ENCODE measurements at places on chromosomes 12 and 14.

- no peak for DNase-seq
Measured at GRCh38 chr14:68961781-68962584, 17.1 kb downstream of the ACTN1 start.

- DNase-seq: no peak
Measured at GRCh38 chr12:44859998-44860689, 16.0 kb downstream of the NELL2 start.

- DNase-seq: no peak
Measured at GRCh38 chr12:29032446-29032845, 116.6 kb upstream of the FAR2 start.

GRCh38 chr14:51562816-51563215 is 88.9 kb upstream of the FRMD6 start:
- no peak for DNase-seq

- DNase-seq: no peak
Measured at GRCh38 chr14:68952531-68953195, 26.4 kb downstream of the ACTN1 start.

DNA sequence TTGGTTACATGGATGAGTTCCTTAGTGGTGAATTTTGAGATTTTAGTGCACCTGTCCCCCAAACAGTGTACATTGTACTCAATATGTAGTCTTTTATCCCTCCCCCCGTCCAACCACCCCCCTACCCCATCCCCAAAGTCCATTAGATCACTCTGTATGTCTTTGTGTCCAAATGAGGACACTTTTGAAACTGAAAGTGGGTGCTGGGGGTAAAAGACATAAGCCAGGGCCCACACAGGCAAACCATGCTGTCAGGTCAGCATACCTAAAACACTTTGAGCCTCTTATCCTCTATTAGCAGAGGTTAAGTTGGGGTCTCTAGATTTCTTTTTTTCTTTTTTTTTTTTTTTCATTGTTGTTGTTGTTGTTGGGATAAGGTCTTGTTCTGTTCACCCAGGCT is 31.3 kb upstream of the KICS2 start:
- DNase-seq: no peak

GRCh38 chr14:89841851-89842250 is 112.7 kb downstream of the EFCAB11 start:
- DNase-seq: no peak

DNA sequence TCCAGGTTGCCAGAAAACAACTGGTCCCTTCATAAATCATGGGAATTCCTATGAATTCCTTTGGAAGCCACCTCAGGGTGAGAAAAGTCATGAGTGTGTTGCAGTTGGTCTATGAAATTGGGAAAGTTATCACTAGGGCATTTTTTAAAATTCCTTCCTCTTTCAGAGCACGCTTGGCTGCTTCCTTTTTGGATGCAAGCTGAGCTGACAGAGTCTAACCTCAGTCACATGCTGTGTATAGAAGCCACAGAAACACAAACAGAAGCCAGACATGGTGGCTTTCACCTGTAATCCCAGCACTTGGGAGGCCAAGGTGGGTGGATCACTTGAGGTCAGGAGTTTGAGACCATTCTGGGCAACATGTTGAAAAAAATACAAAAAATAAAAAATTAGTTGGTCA is 21.7 kb upstream of the HELB start:
- no peak for DNase-seq

GRCh38 chr12:94089891-94090290 is 58.5 kb upstream of the PLXNC1 start:
- no peak for DNase-seq

GRCh38 chr12:2555487-2556082 is 239.2 kb upstream of the FKBP4 start:
- DNase-seq: no peak

GRCh38 chr14:55071870-55072640 is 20.6 kb downstream of the MAPK1IP1L start:
- DNase-seq: no peak

GRCh38 chr12:106331599-106331998 is 25.9 kb upstream of the POLR3B start:
- no peak for DNase-seq

DNA sequence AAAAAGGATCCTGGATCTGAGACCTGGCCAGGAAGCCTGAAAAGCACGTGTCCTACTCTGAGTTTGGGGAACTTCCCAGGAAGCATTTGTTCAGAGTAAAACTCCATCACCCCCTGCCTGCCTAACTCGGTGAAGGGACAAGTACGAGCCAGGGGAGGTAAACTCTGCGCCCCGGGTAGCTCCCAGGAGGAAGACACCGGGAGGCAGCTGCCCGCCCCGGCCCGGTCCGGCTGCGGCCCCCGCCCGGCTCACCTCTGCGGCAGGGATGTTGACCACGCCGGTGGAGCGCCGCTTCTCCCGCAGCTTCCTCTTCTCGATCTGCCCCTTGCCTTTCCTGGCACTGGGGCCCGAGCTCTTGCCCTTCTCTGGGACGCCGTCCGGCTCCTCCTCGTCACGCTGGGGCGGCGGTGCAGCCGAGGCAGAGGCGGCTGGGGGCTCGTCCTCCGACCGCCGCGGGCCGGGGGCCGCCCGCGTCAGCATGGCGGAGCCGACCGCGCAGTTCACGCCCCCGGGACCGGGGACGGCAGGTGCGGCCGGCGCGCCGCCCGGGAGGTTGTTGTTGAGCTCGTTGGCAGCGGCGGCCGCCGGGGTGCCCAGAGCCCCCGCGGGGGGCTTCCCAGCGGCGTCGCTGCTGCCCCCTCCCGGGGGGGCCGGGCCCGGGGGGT is 1.2 kb downstream of the PAWR start:
- no peak for DNase-seq

- DNase-seq: no peak
Measured at GRCh38 chr12:129772501-129773493, 131.0 kb downstream of the TMEM132D start.

GRCh38 chr14:23392613-23393012 is 15.5 kb downstream of the MYH6 start:
- DNase-seq: no peak

DNA sequence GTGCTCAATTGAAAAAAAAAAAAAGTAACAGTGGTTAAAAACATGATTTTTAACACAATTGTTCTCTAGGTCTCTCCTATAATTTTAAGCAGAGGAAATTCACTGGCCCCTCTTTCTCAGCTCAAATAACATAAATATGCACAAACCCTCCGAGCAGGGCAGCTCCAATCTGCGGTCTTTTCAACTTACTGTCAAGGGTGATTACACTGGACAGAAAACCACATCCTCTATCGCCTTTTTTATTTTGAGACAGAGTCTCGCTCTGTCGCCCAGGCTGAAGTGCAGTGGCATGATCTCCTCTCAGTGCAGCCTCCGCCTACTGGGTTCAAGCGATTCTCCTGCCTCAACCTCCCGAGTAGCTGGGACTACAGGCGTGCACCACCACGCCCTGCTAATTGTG is 16.5 kb upstream of the GABARAPL1 start:
- DNase-seq: no peak

DNA sequence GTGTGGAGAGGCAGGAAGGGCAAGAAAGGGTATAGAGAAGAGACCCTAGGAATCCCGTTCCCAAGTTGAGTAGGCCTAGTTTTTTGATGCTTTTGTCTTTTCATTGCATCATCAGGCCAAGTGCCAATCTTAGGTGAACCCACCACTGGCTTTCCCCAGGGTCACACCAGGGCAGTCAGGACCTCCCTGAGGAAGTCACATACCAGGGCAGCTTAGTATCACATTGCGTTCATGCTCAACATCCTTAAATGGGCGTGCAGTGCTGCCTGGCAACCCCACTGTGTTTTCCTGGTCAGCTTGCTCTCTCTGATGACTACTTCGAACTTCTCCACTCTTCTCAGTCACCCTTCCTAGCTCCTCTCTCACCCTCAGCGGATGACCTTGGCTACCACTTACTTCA is 9.0 kb downstream of the ASIC1 start:
- DNase-seq: no peak

DNA sequence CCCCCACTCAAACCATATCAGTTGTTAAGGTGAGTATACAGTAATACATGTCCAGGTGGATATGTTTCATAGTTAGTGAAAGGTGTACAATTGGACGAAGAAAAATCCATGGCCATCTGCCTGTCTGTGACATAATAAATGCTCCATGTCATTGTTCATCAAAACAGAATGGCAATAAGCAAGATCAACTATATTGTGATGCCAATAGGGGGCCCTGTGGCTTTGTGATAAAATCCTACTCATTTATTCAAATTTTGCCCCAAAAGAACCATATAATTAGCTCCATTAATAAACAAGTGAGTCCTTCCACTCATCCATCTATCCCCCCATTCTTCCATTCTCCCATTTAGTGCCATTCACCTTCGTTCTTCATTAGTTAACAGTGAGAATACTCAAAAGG is 102.0 kb downstream of the MGST1 start:
- DNase-seq: no peak

- DNase-seq: no peak
Measured at GRCh38 chr14:34027990-34028495, 77.2 kb upstream of the EGLN3 start.

GRCh38 chr14:21070083-21070609 is at the start of gene ARHGEF40:
Gene ARHGEF40, plus strand, starts transcription at chr14:21070304. Its CDS starts 93 bp downstream, at chr14:21070397.
- no peak for DNase-seq

DNA sequence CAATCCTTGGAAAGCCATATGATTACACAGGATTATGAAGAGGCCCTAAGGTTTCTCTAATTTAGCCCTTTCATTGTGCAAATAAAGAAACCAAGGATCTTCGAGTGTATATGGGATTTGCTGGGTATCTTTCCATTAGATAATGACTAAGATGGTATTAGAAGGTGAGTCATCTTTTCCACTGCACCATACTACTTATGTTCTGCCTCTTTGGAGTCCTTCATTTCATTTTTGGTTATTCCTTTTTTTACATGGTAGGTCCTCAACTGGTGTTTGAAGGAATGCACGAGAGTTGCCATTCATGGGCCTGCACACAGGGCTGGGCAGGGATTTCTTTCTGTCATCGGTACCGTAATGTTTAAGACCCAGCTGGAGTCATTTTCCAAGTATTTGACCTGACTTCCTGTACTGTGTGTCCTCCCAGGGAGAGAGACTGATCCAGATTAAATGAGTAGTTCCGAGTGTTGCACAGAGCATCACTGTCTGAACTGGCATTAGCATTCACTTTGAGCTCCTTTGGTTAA is 85.7 kb downstream of the BORCS5 start:
- no peak for DNase-seq

DNA sequence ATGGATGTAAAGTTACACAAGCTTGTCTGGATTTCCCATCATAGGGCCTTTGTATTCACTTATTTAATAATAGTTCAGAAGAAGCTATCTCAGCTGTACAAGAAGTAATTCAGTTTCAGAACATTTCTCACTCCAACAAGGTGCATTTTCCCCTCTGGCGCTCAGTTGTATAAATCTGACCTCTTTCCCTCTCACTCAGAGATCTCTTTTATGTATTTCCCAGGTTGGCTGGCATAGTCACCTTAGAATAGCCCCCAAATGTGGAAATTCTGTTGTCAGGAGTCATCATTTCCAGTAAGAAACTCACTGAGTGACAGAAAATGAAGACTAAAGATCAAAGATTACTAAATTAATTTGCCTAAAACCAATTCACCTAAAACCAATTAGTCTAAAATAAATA is 11.2 kb downstream of the AJUBA start:
- DNase-seq: no peak

DNA sequence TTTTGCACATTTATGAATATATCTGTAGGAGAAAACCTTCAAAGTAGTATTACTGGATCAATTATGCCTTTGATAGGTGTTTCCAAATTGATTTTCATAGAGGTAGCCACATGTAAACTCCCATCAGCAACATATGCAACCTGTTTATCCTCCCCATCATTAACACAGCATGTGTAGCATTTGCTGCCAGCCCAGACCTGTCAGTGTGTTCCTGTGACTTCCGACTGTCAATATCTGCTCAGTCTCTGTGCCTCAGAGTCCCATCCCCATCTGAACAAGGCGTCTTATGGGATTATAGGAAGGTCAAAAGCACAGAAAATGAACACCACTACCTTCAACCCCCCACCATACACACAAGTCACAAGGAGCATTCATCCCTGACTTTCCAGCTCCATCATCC is 9.5 kb upstream of the CAPRIN2 start:
- DNase-seq: no peak

- DNase-seq: no peak
Measured at GRCh38 chr14:90290337-90291011, 34.1 kb downstream of the PSMC1 start.

GRCh38 chr12:30180602-30181001 is 396.9 kb upstream of the TMTC1 start:
- DNase-seq: no peak

GRCh38 chr12:62319058-62319457 is 58.9 kb downstream of the USP15 start:
- no peak for DNase-seq

DNA sequence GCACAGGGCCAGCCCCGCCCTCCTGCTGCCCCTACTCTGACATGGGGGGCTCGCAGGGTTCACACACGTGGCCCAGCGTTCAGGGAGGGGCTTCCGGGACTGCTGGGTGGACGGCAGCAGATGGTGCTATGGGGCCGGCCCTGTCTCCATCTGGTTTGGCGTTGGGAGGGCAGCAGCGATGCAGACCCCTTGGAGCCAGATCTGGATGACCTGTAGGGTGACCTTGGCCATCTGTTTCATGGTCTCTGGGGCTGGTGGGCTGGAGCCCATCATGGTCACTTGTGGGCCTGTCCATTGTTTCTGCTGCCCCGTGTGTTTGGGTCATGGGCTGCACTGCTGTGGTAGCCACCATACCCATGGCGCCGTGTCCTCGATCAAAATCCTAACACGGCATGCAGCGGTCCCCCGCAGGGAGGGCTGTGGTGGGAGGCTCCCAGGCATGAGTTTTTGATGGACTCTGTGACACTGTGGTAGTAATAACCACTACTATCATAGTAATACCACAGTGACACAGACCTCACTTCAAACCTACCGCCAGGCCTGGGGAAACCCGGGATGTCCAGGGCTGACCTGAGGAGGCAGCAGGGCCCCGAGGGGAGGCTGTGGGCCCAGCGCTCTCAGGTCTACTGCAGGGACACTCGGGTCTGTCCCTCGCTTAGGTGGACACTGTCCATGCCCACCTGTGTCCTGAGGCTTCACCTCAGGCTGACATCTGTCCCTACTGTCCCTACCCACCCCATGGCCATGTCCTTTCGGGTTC is 359.4 kb downstream of the TMEM121 start:
- DNase-seq: no peak

DNA sequence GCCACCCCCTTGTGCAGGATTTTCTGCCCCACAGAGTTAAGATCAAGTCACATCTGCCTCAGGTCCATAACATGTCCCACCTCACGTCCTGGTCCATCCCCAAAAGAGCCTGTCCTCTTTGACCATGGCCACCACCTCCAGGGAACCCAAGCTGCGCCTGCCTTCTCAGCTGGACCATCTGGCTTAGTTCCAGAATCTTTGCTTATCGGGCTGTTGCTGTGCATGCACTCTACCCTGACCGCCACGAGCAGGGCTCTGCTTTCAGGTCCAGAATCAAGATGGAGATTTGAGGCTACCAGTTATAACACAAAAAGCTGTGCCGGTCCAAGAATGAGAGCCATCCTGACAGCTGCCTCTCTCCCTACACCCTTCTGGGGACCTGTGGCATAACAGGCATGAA is 326.7 kb downstream of the DPF3 start:
- DNase-seq: no peak

GRCh38 chr12:123890536-123890902 is 82.1 kb downstream of the CCDC92 start:
- no peak for DNase-seq

Data from stimulated activated CD4-positive, alpha-beta T cell treated with anti-CD3 and anti-CD28 coated beads, Interleukin-1b, Interleukin-23, amount 100 ng/mL, for 1 hour (primary cell).